ENCODE measurements at places on chromosomes 6 and 20.

DNA sequence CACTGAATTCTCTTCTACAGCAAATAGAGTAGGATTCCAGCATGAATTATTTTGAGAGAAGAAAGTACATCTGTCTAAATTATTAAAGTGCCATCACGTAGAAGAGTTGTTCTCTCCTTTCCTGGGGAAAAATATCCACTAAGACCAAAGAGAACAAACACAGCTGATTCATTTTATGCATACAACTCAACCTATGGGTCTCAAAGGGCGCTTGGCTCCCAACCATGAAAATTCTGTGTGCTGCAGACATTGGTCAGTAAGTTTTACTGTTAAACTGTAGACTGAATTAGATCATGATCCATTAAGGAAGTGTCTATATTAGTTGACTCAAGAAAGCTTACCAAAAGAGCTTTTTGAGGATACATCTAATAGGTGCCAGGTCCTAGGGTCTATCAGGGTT lies 83.5 kb downstream of the FRK start:
- DNase-seq, result no peak

DNA sequence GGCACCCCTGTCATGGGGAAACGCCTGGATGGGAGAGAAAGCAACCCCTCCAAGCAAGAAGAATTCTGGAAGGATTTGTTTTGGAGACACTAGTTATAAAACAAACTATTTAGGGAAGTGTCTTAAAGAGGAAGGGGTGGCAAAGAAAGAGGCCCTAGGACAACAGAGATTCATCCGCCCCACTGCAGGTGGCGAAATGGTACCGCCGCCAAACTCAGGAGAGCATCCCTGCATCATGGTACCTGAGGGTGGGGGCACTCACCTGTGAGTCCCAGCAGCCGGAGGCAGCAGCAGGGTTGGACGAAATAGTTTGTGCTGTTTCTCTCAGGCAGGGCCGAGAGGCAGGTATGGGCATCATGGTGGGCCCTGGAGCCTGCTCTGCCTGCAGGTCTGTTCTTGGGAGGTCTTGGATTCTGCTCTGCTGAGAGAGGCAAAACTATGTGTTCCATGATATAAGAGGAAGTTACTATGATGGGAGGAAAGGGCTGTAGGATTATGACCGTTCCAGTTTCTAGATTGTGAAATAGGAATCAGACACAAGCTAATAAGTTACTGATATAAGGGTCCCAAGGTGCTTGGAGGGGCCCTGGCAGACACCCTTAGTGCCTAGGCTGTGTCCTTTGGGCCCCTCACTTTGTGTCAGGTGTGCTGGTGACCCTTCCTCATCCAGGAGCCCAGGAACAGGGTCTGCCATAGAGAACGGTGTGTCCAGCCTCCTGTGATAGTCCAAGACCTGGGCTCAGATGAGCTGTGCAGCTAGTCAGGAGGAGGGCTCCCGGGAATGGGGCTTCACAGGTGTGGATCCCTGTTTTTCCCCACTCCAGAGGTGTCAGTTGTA lies 20.4 kb downstream of the SIRPD start:
- DNase-seq, result no peak

- no peak for DNase-seq
Observed at GRCh38 chr6:40754461-40755045, 167.4 kb upstream of the LRFN2 start.

- DNase-seq, result no peak
Observed at GRCh38 chr6:79420054-79420453, 117.2 kb downstream of the LCA5 start.

GRCh38 chr6:135235716-135236115 lies 54.6 kb downstream of the MYB start:
- DNase-seq, result no peak

DNA sequence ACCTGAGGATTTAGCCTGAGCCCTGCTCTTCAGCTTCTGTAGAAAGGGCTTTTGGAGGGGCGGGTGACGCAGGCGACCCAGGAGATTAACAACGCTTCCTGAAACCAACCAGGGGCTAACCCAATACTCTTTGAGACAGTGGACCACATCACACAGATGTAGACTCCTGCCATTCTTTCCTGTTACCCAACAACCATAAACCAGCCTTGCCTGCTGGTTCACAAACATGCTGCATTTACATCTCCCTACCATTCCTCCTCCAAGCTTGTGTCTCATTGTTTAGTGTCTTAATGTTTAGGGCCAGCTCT lies 28.3 kb downstream of the PPP1R16B start:
- DNase-seq, result peak; percentile 53

- no peak for DNase-seq
Observed at GRCh38 chr6:140980265-140980887, 1152.3 kb upstream of the GJE1 start.

GRCh38 chr6:24376871-24377270 lies 19.0 kb upstream of the DCDC2 start:
- no peak for DNase-seq
